Pulmonary artery endothelial cell (primary cell): ENCODE measurements at places on chromosomes 5 and 9.

- peak; percentile 15 for DNase-seq
Measured at GRCh38 chr5:74035521-74035937, 409.5 kb downstream of the ARHGEF28 start.

GRCh38 chr5:81292130-81292529 is 9.3 kb upstream of the ZCCHC9 start:
- DNase-seq: no peak

- DNase-seq: no peak
Measured at GRCh38 chr5:37665272-37665671, 174.6 kb downstream of the GDNF start.

DNA sequence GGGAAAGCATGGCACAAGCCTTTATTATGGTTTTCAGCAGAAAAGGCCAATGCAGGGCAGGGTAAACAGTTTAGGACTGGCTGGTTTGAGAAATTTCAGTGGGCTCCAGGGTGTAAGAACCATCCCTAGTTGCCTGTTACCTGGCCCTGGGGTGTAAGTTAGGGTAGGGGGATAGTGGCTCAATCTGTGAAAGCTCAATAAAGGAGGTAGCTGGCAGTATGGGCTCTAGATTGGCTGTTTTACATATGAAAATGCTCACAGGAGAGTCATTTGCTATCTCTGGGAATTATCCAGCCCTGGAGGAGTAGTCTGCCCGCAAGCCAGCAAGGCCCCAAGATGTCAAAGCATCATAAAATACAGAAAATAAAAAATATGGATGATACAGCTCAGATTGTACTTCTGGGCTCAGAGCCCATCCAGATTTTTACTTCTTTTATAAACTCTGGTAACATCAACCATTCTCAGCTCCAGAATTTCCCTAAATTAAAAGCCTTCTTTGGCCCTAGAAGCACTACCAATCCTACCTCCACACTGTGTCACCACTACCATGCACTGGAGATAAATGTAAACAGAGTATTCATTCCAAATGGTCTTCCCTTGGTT is 31.1 kb downstream of the SSBP2 start:
- no peak for DNase-seq

- DNase-seq: no peak
Measured at GRCh38 chr9:124342776-124343485, 72.3 kb downstream of the PSMB7 start.

DNA sequence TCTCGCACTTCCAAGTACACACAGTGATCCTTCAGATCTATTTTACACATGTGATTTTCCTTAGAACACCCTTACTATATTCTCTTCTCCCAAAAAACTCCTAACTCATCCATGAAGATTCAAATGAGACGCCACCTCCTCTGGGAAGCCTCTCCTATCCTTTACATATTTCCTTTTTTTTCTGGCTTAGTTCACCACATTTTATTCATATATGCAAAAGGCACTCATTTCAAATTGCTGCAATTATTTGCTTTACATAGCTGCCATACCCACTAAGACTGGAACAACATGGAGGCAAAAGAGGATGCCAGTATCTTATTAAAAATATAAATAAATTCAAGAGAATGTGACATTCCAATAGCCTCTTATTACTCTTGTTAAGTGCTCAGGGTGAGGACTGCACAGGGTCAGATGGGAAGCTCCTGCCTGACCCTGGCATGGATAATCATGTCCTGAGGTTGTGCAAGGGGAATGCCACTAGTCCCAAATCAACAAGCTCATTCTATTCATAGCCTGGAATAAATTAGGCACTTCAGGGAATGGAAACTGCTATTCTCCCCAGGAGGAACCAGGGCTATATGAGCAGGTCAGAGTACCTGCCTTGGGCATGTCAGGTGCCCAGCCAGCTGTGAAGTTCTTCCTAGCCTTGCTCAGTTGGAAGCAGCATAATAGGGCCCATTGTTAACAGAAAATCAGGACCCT is 262.9 kb downstream of the FBXL17 start:
- DNase-seq: no peak

GRCh38 chr9:90894986-90895687 is 93.5 kb downstream of the SYK start:
- no peak for DNase-seq

DNA sequence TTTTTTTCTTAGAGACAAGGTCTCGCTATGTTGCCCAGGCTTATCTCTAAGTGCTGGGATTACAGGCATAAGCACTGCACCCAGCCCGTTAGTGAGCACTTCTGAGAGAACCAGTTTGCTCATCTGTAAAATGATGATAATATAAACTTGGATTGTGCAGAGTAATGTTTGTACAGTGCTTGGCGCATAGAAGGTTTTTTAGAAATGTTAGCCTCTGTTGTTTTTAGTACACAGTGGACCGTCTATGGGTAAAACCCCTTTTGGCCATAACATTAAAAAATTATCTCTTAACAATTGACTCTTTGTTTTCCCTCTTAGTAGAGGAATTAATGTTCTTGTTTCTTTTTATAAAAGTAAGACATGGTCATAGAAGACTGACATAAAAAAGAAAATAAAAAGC is 202.1 kb downstream of the PCSK5 start:
- no peak for DNase-seq

DNA sequence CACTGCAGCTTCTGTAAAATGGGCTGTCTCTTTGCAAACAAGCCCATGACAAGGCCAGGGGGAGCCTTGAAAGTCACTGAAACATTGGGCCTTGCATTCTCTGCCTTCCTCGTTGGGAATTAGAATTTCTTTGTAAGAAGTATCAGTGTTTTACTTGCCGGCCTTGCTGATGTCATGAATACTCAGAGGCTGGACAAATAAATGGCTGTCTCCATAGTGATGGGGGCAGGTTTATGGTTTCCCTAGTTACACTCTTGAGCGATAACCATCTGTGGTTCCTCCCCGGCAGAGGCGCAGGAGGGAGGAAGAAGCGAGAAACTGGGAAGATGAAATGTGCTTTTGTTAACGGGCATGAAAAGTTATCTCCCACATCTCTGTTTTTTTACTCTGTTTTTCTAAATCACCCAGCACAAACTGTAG is 272.7 kb upstream of the PANK3 start:
- DNase-seq: no peak

GRCh38 chr9:131402738-131403492 is 9.0 kb downstream of the PRRC2B start:
- DNase-seq: peak; percentile 78

GRCh38 chr5:126448720-126449119 is 25.5 kb downstream of the GRAMD2B start:
- no peak for DNase-seq

DNA sequence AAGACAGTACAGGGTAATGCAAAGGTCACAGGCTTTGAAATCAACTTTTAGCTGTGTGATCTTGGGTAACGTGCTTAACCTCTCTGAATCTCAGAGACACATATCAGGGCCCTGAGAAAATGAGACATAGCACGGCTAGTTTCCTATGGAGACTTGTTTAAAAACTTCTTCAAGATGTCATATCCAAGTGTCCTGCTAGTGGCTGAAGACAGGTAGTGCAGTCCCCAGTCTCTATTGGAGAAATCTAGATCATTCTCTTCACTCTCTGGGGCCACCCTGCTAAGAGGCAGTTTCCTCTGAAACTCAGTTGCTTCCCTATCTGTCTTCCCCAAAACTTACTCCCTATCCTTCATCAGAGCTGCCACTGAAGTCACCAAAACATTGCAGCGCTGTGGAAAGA is 30.3 kb upstream of the GRXCR2 start:
- DNase-seq: no peak

DNA sequence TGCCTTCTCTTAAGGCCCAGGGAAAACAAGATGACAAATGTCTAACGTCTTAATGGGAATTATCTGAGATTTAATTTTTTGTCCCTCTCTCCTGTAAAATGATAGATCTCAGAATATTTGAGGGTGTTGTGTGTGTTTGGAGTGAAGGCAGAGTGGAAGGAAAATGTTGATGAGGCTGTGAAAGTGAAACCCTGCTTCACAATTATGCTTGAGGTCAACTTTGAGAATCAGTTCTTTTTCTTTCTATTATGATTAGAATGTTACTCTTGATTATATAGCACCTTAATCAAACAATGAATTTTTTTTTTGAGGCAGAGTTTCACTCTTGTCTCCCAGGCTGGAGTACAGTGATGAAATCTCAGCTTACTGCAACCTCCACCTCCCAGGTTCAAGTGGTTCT is 5.5 kb upstream of the LOX start:
- no peak for DNase-seq

DNA sequence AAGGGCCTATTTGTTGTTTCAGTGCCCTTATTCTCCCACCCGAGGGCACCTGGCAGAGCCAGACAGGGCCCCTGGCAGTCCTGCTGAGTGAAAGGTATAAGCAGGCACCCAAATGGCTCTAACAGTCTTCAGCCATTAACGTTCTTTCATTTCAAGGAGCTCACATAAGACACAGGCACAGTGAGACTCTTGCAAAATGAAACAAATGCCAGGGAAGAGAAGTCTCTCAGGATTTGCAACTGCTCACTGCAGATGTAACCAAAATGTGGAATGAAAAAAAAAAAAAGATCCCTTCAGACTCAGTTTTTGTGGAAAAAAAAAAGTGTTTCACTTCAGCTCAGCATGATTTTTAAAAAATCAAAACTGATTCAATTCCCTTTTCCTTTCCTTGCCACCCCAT is 155.4 kb upstream of the LHFPL2 start:
- DNase-seq: no peak

DNA sequence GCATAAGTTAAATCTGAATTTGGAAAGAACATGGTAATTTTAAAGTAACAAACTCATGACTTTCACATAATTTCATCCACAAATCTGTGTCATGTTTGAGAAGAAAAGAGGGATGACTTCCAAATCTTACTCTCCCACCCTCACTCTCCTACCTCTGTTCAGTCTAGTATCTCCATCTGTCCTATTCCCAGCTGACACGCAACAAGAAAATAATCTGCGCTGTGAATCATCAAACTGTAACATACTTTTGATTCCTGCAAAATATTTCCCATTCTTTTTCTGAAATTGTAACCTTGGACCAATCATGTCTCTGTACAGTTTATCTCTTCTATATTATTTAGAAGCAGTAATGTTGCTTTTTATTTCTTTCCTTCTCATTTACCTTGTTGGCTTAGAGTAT is 91.4 kb downstream of the SLC12A2 start:
- no peak for DNase-seq

GRCh38 chr9:125743682-125744428 is 3.3 kb upstream of the PBX3 start:
- no peak for DNase-seq

DNA sequence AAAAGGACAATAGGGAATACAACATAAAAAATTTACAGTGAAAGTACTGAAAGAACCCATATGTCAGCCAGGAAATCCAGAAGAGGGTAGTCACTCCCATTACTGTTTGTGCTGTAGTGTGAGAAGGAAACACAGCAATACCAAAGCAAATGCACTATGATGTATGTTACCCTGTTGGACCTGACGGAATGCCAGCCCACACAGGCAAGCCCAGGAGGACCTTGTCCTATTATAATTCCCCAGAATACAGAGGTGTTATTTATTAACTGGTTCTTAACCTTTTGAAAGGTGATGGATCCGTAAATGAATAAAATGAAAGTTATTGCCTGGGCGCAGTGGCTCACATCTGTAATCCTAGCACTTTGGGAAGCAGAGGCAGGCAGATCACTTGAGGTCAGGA is 79.0 kb downstream of the GDA start:
- no peak for DNase-seq

DNA sequence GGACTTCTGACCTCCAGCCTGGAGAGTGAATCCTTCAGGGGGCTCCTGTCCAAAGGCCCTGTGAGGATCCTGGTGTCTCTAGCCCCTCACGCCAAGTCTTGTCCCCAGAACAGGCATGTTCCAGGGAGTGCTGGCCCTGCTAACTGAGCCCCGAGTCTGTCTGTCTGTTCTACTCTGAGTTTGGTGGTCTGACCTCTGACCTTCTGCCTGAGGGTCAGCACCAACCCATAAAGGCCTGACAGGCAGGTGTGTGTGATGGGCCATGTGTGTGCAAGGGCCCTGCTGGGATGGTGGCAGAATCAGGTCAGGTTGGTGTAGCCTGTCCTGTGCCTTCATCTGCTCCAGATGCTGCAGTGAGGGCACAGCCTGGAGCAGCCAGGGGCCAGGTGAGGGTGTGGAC is 46.3 kb downstream of the PHF2 start:
- DNase-seq: no peak

DNA sequence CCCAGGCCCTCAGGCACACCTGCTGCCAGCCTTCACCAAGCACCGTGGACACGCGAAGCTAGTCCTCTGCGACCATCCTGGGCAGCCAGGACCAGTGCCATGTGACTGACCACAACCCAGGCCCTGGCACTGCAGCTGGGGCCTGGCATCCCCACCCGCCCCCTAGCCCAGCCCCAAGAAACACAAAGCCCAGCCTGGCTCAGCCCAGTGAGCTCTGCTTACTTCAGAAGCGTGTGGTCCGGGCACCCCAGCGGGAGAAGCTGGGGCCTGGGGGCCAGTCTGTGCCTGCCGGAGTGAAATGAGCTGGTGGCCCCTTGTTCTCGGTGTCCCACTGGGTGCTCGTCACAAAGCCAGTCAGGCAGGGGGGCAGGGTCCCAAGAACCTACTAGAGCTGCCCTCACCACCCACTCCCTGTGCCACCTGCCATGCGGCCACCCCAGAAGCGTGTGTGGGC is 87.9 kb downstream of the KCNT1 start:
- no peak for DNase-seq

DNA sequence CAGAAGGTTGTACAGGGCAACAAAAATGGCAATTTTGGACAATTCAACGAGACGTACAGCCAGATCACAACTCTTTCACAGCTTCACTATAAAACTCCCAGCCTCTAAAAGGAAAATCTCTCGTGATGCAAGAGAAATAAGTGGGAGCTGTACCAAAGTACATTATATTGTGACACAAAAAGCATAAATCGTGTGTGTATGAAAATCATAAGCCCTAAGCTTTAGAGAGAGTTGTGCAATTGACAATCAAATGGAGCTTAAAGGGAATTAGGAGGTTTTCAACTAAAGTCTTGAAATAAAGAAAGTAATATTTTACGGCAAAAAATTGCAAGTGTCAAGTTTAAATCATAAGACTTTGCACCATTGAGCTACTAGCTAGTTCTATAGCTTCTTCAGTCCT is 194.8 kb upstream of the TBCA start:
- no peak for DNase-seq

DNA sequence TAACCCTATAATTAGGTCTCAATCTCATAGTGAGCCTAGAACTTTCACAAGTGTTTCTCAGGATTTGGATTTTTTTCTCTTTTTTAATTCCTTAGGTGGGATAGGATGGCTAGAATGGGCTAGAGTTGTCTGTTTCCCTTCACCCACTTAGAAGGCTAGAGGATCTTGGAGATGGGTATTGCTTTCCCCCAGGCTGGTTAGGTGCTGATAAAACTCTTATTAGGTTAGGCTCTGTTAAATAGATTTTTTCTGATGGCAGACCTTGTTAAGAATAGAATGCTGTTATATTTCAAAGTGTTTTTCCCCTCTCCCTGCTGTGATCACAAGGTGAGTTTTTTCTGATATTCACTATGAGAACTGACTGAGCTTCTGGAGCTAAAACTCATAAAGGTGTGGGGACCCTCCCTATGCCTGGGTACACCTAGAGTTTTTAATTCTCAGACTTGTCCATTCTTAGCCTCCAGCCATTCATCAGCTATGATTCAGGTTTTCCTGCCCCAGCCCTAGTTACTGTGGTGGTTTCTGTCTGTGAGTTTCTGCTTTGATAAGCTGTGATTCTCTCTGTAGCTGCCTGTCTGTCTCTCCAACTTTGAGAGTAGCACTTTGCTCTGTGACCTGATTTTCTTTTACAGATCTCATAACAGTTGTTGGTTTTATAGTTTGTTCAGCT is 132.4 kb downstream of the HACD4 start:
- DNase-seq: peak; percentile 7
